ENCODE measurements at places on chromosomes 7 and 10.

- no peak for DNase-seq
Observed at GRCh38 chr10:58358947-58359346, 24.1 kb downstream of the UBE2D1 start.

DNA sequence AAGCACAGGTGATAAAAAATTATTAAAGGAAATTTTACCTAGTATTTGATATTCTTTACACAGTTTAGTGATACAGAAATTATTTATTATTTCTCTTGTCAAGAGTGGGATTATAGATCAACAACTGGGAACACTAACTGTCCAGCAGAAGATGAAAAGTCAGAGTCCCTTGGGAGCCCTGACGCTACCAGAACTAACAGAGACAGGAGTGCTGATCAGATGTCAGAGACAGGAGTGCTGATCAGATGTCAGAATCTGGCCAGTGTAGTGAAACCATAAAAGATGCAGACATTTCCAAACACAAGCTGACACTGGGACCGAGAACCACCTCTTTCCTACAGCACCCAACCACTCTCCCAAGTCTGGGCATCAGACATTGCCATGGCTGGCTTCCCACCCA lies 828.2 kb downstream of the TNS3 start:
- DNase-seq: no peak

DNA sequence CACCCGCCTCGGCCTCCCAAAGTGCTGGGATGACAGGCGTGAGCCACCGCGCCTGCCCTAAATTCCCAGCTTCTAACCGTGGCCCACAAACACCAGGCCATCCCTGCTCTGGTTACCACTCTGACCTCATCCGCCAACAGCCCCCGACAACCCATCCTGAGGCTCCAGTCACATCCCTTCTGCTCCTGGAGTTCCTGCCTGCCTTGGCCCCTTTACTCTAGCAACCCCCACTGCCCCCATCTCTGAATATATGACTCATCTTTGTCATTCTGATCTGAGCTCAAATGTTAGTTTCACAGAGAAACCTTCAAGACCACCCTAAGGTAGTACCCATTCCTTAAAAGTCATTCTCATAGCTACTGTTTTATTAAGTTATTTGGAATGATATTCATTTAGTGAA lies 26.6 kb downstream of the RHEB start:
- DNase-seq: no peak

GRCh38 chr7:152989889-152990380 lies 230.4 kb downstream of the ACTR3B start:
- no peak for DNase-seq

- no peak for DNase-seq
Observed at GRCh38 chr7:157520249-157520648, 183.4 kb downstream of the DNAJB6 start.

GRCh38 chr7:141442781-141443180 lies 108.4 kb upstream of the AGK start:
- DNase-seq: no peak

DNA sequence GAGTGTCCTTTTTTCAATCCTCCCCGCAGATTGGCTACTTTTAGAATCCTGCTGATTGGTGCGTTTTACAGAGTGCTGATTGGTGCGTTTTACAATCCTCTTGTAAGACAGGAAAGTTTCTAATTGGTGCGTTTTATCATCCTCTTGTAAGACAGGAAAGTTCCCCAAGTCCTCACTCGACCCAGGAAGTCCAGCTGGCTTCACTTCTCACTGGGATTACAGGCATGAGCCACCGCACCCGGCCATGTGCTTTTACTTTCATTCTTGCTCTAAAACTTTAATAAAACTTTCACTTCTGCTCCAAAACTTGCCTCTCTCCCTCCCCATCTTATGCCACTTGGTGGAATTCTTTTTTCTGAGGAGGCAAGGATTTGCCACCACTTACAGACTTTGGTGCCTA lies 17.0 kb upstream of the WAPL start:
- no peak for DNase-seq

- DNase-seq: no peak
Observed at GRCh38 chr7:15459018-15459615, 102.7 kb downstream of the AGMO start.

- DNase-seq: peak; percentile 8
Observed at GRCh38 chr10:64573623-64574325, 1052.6 kb downstream of the REEP3 start.

DNA sequence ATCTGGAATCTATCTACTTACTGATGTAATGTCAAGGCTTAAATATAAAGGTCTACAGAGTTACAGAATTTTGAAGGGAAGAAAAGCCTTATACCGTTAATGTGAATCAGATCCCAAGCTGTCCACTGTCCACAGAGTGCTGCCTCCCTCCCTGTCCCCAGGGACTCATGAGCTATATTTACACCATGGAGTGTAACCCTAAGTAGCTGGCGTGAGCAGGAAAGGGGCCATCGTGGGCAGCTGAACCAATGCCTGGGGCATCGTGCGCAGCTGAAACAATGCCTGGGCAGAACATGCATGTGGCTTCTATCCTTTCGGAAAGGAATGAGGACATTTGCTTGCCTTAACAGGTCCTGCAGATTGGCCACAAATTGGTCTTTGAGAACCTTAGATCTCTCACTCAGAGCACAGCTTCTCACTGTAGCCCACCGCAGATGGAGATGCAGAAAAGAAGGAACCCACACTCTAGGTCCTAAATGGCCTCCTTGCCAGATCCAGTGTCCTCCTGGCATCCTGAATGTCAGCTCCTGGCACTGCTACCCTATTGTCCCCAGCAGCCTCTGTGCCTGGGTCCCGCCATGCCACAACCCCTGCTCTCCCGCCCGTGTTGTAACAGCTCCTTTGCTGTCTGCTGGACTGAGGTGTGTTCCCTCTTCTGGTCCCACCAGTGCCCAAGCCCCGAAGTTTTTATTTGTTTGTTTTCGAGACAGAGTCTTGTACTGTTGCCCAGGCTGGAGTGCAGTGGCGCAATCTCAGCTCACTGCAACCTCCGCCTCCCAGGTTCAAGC lies 30.3 kb downstream of the CCDC3 start:
- no peak for DNase-seq

DNA sequence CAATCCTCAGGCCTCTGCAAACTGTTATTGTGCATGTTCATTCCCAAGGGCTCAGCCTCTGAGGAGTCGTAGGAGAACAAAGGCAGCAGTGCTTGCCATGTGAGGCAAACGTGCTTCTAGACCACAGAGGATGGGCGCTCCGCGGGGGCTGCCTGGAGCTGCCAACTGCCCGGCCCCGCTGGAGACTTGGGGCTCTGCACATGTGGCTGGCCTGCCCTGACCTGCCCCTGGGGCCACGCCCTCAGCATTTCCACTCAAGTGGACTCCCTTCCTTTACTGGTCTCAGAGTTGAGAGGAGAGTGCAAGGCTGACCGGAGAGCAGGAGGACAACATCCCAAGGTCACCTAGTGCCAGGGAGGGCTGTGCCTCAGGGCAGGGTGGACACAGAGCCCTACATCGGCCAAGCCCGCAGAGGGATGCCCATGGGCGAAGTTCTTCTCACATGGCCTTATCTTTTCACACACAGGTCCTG lies 222.3 kb upstream of the ZNF32 start:
- DNase-seq: peak; percentile 11

- DNase-seq: no peak
Observed at GRCh38 chr7:108093851-108094331, 36.3 kb downstream of the LAMB4 start.

DNA sequence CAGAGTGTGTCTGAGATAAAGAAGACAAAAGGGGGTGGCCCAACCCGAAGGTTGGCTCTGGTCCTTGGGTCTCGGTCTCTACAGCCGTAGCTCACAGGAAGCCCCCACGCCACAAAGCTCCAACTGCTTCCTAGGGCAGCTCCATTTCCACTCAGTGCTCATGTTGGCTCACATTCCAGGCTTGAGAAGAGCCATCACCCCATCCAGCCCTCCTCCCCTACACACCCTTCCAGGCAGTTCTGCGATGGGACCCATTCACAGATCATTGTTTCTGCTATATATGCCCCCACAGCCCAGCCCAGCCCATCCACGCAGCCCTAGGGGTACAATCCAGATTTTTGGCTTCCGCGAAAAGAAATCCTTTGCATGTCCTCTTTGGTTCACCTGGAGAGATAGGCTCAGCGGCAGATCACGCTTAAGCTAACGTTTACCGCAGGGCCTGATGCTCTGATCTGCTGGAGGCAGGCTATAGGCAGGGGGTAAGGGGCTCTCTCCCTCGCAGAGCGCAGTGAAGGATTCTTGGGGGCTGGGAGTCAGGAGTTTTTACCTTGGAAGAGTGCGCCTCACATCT lies 6.2 kb upstream of the HOXA11 start:
- DNase-seq: no peak

- no peak for DNase-seq
Observed at GRCh38 chr7:29349362-29349761, 154.8 kb downstream of the CHN2 start.

DNA sequence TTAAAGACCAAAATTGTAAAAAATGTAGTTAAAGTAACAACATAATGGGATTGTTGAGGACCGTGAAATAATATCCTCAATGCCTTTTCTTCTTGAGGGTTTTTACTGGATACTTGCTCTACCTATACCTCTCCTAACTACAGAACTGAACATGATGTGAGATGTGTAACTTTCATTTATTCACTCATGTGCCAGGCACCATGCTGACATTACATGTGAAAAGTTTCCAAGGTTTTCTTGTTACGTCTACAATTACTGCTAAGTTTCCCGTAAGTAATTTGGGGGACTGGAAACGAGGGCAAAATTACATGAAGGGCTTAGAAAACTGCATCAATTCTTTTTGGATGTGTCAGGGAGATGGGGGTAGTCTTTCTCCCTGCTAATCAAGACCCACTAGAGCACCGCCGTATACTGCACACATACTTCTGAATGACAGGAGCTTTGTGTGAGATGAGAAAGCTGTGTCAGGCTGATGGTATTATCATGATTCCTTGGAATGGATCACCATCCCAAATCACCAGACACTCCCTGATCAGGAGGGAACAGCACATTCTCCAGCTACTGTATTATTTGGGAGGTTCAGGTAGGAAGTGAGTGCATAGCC lies 41.8 kb downstream of the PTPRZ1 start:
- no peak for DNase-seq

DNA sequence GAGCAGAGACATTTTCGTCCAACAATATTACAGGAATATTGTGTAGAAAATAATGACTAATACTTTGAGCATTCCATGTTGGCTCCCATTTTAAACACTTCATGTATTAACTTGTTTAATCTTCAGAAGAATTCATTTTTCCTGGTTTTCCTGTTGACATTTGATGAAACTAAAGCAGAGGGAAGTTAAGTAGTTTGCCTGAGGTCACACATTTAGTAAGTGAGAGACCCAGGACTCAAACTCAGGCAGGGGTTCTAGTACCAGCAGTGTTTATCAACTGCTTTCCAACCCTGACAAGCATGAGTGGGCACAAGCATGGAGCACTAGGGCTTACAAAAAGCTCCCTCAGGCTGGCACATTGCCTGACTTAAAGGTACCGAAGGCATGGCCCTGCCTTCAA lies 719.1 kb downstream of the AUTS2 start:
- DNase-seq: no peak

DNA sequence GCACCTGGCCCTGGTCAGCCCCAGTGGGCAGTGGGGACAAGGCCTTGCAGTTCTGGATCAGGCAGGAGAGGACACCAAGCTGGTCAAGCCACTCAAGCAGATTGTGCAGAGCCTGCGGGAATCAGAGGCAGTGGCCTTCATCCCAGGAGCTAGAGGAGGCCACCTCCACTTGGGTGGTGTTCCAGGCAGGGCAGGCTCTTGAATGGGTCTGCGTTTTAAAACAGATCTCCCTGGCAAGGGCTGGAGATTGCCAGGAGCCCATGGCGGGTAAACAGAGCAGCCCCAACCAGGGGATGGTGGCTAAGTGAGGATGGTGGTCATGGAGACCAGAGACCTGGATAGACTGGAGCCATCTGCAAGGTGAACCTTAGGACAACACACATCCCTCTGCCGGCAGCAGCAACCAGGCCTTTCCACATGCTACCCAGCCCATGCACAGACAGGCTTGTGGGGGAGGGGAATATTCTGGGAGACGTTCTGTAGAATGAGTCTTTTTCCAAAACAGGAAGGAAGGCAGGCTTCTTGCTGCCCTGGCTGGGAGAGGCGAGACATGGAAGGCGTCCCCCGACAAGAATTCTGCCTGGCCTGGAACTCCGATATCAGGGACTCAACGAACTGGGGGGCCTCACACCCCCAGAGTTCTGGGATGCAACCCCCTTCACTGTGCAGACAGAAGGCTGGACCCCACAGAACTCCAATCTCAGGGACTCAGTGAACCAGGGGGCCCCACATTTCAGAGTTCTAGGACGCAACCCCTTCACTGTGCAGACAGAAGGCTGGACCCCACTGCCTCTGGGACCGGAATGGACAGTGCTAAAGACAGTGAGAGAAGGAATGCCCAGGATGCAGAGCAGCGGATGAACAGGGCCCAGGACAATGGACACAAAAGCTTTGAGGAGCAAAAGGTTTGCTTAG lies 264.8 kb downstream of the PTPRN2 start:
- DNase-seq: no peak

- DNase-seq: no peak
Observed at GRCh38 chr7:53947732-53948131, 594.4 kb upstream of the VSTM2A start.

DNA sequence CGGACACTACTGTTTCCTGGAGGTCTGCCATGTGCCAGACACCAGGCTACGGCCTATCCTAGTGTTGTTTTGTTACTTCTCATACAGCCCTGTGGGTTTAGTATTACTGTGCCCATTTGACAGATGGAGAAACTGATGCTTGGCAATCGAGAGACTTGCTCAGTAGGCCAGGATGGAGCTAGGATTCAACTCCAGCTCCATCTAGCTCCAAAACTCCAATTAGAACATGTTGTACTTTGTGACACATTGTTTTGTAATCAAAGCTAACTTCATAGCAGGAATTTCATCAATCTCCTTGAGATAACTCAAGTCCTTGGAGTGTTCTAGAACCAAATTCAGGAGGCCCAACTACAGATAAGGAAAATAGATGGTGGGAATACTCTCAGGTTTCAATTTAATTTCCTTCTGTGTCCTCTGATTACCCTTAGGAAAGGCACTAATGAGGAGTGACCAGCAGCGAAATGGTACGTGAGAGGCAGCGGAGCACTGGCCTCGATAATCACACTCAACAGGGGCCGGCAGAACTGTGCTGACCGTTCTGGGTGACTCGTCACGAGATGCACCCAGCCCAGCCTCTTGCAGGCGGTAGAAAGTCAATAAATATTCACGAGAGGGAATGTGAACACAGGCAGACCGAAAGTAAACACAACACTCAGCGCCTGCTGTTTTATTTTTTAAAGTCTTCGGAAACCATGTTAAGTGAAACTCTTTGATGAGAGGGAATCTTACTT lies 269.6 kb upstream of the NEBL start:
- peak; percentile 42 for DNase-seq

- DNase-seq: no peak
Observed at GRCh38 chr10:101221963-101222531, 7.2 kb downstream of the LBX1 start.

DNA sequence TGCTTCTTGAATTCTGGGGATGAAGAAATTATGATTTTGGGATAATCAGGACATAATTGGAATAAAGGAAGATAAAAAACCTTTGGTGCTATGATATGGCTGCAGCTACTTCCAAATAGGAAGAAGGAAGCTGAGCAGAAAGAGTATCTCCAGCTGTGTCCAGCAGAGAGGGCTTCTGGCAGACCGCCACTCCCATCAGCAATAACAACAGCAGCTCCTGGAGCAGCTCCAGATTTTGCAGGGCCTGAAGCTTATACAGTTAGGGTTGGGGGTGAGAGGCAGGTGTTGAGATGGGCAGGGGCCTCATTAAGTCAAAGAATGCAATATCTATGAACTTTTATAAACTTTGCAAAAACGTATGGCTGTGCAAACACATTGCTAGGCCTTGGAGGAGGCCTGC lies 62.3 kb downstream of the C10orf120 start:
- DNase-seq: no peak

Measured in NCI-H774 (cell line).